ENCODE measurements at places on chromosomes 4 and X.
A peak's percentile ranks its signal among the peaks of the same experiment; 100 is the strongest.

GRCh38 chrX:15151267-15152186 lies 118.4 kb downstream of the ASB9 start:
- peak; percentile 50 for DNase-seq

DNA sequence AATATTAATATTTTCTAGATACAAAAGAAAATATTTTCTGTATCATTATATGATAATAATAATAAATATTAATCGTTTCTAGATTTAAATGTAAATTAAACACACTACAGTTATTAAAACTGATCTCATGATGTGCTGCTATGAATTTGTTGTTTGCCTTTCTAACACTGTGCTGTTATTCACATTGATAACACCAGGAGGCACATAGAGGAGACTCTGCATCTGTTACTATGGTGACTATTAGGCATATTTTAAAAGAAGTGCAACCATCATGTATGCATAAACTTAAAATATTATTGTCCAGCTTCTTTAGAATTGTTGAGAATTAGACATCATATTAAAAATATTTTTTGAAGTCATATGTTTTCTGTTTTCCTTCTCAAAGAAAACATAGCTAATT lies 11.8 kb upstream of the PDGFC start:
- DNase-seq, result no peak

GRCh38 chr4:53455766-53456165 lies 78.3 kb downstream of the FIP1L1 start:
- DNase-seq, result peak; percentile 14

GRCh38 chrX:74117962-74118902 lies 185.7 kb upstream of the ZCCHC13 start:
- no peak for DNase-seq

GRCh38 chr4:153028535-153028934 lies 92.4 kb downstream of the FHDC1 start:
- no peak for DNase-seq

DNA sequence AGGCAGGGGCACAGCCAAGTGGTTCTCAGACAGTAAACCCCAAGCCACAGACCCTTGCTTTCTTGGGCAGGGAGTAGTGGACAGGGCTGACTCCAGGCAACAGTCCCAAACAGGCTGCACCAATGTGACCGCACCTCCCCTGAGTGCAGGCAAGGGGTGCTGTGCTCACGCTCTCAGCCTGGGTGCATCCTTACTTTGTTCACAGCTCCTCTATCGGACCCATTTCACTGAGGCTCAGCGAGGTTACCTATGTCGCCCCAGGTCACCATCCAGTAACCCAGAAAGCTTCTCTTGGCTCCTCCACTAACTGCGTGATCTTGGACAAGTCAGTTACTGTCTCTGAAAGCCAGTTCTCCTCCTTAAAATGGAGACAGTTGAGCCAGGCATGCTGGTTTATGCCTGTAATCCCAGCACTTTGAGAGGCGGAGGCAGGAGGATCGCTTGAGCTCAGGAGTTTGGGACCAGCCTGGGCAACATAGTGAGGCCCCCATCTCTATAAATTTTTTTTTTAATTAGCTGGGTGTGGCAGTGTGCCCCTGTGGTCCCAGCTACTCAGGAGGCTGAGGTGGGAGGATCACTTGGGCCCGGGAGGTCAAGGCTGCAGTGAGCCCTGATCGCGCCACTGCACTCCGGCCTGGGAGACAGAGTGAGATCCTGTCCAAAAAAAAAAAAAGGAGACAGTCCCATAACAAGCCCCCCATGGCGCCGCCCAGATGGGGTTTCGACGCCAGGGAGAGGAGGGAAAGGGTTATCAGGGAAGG lies 823 bp upstream of the MAN2B2 start:
- DNase-seq, result no peak

- no peak for DNase-seq
Measured at GRCh38 chrX:150975655-150976390, 7.3 kb upstream of the HMGB3 start.

- peak; percentile 36 for DNase-seq
Measured at GRCh38 chrX:55187281-55187680, 32.9 kb upstream of the PAGE5 start.

DNA sequence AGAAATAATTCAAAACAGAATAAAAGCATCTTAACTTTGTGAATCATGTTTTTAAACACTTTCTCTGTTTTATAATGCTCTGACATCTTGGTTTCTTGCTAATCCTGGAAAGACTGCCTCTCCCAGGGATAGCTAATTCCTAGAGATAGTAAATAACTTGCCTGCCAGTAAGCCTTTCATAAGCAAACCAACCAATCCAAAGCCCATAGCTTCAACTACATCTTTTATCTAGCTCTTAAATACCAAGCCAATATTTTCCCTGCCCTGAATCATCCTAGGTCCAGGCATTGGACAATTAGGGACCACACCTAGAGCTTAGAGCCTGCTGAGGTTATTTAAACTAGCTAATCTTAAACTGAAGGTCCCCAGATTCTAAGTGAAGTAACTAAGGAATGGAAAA lies 223.7 kb upstream of the DIPK2B start:
- DNase-seq, result no peak

GRCh38 chr4:35993606-35994005 lies 250.7 kb downstream of the ARAP2 start:
- no peak for DNase-seq

DNA sequence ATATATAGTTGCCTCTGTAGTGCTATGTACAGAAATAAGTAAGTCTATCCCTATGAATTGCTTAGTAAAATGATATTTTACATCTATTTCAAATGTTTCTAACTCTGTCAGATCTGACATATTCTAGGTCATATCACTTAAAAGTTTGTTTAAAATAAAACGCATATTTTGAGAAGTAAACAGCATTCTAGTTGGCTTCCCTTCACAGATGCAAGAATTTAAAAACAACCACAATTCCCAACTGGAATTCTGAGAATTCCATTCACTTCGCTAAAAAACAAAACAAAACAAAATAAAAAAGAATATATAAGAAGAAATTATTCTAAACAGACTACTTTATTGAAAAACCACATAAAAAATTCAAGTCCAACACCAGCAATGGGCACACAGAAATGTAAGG lies 126.0 kb downstream of the PPP3CA start:
- no peak for DNase-seq

- peak; percentile 5 for DNase-seq
Measured at GRCh38 chr4:104859601-104860237, 287.0 kb upstream of the TET2 start.

DNA sequence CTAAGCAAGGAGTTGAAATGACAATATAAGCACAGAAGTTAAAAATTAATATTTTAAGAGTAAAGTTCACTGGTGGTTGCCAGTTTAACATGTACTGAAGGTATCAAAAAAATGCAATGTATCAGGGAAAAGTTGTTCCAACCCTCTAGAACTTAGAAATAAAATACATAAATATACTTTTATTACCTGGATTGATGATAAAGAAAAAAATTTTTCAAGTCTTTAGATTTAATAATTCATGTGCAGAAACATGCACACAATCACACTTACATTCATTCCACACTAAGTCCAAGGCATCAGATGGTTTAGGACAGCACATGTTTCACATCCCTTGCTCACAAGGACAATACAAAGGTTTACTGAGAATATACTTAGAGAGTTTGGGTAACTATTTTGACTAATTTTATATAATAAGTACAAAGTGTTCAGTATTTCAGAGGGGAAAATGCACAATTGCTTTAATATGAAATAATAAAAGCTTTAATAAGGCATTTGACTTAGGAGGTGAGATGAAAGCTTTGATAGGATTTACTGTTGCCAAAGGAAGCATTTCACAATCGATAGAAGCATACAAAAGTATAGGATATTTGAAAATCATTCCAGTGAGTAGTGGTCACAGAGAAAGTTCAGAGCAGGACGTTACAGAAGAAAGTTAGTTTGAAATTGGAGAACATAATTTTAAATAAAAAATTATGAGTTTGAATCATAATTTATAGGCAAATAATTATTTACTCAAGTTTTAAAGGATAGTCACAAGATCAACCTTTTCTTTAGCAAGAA lies 392 bp upstream of the UGT2A3 start:
- DNase-seq, result no peak

GRCh38 chrX:29561417-29561816 lies 653.9 kb upstream of the MAGEB2 start:
- DNase-seq, result no peak

DNA sequence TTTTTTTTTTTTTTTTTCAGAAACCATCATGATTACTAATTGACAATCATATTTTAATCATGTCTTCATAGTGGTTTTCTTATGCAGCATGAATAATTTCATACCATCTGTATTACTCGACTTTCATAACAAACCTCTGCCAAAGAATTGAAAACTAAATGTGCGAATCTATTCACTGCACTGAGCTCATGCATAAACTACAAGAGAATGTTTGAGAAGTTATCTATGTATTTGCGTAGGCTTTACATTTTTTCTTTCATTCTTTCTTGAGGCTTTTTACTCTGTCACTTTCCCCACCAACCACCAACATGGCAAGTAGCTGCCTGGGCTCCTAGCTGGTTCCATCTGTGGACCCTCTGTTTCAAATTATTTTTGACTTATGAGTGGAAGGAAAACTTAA lies 1761.0 kb downstream of the STIM2 start:
- no peak for DNase-seq
